ENCODE measurements at places on chromosomes 3 and 15. TPM values are rescaled to one million over a fixed set of nuclear protein-coding genes. Genes with fewer than 3 reads are reported as not detected.

DNA sequence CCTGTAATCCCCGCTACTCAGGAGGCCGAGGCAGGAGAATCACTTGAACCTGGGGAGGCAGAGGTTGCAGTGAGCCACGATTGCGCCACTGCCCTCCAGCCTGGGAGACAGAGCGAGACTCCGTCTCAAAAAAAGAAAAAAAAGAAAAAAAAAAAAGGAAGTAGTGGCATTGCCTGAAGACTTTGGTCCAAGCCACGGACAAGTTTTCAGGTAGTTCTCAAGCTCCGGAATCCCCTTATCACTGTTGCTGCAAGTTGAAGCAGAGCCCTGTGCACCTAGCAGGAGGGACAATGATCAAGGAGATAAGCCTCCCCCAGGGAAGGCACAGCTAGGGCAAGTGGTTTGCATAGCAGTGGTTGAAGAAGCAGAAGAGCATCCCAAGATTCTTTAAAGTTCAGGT, 97.6 kb downstream of the MEX3B start:
- no peak for DNase-seq

GRCh38 chr3:12221663-12222062, 63.0 kb upstream of the TIMP4 start:
- DNase-seq: no peak

- peak; percentile 55 for DNase-seq
These were observed 716 bp downstream of the SMC4 start for GRCh38 chr3:160400030-160400701.

DNA sequence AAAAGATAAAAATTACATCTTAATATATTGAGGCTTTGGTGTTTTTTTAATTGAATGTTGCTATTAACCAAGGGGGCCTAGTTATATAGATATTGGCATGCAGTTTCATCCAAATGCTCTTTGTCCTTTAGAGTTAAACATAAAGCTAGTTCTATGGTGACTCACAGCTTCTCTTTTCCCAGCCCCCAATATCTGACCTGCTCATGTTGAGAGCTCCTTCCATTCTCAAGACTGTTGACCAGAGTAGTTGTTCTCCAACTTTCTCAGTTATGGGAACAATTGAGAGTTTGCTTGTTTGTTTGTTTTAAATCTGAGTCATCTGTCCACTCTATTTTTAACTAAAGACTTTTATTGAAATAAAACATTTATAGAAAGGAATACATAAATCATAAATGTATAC, 15.8 kb upstream of the RARB start:
- no peak for DNase-seq

DNA sequence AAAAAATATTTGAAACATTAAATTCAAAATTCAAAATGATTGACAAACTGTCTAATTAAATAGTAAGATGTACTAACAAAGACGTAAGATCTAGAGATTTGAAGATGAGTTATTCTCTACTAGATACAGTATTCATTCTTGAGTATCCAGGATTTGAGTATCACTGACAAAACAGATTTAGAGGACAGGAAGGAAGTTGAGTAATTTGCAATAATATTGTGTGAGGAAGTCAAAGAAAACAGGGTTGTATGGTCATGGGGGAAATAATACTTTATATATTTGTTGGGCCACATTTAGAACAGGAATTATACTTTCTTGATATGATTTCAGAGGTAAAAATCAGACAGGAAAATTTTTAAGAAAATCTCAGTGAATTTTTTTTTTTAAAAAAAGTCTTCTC, 393.1 kb upstream of the CDIN1 start:
- DNase-seq: no peak

- DNase-seq: no peak
These were observed 42.2 kb downstream of the SYN2 start for GRCh38 chr3:12046406-12046805.

- no peak for DNase-seq
These were observed 38.8 kb upstream of the TNFSF10 start for GRCh38 chr3:172561897-172562640.

KLHL6 gene
- 1.6 TPM for polyA plus RNA-seq

DUOX2 gene
- 0.13 TPM for polyA plus RNA-seq

MORC1 gene
- polyA plus RNA-seq: not detected

SERINC4 gene
- polyA plus RNA-seq: 0.90 TPM

CFAP100 gene
- 0.58 TPM for polyA plus RNA-seq

PPM1L gene
- polyA plus RNA-seq: 12.6 TPM

GCSAM gene
- 0.80 TPM for polyA plus RNA-seq

ETFA gene
- polyA plus RNA-seq: 118 TPM
